Glutamatergic neuron (in vitro differentiated cells): ENCODE measurements at places on chromosomes 2 and 18. TPM values are rescaled to one million over a fixed set of nuclear protein-coding genes. Genes with fewer than 3 reads are reported as not detected.

EFR3B gene
- 22.9 TPM for total RNA-seq

DNAH7 gene
- total RNA-seq, result 0.56 TPM

MAIP1 gene
- total RNA-seq, result 18.1 TPM

DNA sequence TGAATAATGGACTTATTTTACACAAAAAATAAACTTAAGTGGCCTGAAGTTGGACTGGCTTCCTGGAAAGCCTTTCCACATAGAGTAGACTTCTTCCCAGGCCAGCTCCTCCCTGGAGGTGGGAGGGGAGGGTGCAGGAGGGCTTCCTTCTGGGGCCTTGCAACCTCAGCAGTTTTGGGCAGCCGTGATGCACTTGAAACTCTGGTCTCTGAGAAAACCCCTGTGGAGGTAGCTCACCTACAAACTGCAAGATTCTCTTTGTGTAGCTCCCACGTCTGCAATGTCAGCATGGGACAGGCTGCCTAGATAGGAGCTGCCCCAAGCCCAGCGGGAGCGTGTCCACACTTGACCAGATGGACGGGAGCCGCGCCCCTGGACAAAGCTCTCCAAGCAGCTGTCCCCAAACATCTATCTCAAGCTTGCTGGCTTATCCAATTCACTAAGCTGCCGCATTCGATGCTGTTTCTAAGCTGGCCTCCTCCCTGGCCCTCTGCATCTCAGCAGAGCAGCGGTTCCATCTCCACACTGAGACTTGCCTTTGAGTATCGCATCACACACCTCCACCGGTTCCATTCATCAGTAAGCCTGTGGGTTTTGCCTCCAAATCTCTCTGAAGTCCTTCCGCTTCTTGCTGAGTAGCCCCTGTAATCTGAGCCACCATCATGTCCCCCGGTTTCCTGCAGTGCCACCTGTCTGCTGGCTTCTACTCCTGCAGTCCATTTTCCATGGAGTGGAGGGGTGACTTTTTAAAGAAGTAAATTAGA lies 1.6 kb upstream of the LPIN1 start:
- peaks cover 20% of the 10 kb centered on the region for H3K27me3 ChIP-seq
- DNase-seq, result peak; percentile 43
- H3K4me3 ChIP-seq, result peak overlapping the region; percentile 64
- peaks cover 31% of the 10 kb centered on the region for H3K4me1 ChIP-seq
- no peaks in the 10 kb centered on the region for H3K36me3 ChIP-seq

DNA sequence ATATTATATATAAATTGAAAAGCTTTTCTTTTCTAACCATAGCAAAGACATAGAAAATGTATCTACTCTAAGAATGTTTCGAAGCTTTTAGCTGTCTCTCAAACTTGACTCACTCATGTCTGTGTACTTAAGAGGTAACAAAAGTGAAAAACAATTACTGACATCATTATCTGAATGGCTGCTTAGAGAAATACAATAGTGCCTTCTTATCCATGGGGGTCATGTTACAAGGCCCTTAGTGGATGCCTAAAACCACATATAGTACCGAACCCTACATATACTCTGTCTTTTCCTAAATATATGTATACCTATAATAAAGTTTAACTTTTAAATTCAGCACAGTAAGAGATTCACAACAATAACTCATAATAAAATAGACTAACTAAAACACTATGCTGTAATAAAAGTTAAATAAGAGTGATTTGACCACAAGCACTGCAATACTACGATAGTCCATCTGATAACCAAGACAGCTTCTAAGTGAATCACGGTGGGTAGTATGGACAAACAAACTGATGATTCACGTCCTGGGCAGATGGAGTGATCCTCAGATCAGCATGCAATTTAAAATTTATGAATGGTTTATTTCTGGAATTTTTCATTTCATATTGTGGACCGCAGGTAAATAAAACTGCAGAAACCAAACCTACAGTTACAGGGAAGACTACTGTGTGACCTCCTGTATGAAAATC lies 246.2 kb downstream of the XIRP2 start:
- H3K27ac ChIP-seq, result no peak overlapping the region
- H3K4me1 ChIP-seq, result no peaks in the 10 kb centered on the region
- no peaks in the 10 kb centered on the region for H3K27me3 ChIP-seq

DNA sequence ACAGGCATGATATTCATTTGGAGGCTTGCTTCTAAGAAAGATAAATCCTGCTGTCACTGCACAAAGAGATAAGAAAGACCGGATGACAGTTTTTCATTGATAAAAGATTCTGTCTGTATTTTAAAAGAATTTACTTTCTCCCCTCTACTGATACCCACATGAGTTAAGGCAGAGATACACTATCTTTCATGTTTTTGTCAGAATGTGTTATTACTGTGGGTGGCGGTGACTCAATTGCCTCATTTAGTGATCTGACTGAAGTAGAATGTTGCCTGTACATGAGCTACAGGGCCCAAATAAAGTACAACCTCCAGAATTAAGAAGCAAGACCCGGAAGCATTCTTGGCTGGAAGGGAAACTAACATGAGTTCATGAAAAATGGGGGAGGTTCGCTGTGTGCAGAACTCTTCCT lies 480.0 kb downstream of the SLC4A3 start:
- no peak for DNase-seq
- no peak overlapping the region for H3K27ac ChIP-seq
- peaks cover 4% of the 10 kb centered on the region for H3K27me3 ChIP-seq
- H3K4me3 ChIP-seq, result no peak overlapping the region

GRCh38 chr2:101960819-101961337 lies 30.9 kb upstream of the IL1R2 start:
- H3K4me1 ChIP-seq, result no peaks in the 10 kb centered on the region
- H3K27ac ChIP-seq, result no peak overlapping the region
- peaks cover 2% of the 10 kb centered on the region for H3K27me3 ChIP-seq
- no peak overlapping the region for H3K4me3 ChIP-seq
